ENCODE measurements at places on chromosomes 4 and X.

DNA sequence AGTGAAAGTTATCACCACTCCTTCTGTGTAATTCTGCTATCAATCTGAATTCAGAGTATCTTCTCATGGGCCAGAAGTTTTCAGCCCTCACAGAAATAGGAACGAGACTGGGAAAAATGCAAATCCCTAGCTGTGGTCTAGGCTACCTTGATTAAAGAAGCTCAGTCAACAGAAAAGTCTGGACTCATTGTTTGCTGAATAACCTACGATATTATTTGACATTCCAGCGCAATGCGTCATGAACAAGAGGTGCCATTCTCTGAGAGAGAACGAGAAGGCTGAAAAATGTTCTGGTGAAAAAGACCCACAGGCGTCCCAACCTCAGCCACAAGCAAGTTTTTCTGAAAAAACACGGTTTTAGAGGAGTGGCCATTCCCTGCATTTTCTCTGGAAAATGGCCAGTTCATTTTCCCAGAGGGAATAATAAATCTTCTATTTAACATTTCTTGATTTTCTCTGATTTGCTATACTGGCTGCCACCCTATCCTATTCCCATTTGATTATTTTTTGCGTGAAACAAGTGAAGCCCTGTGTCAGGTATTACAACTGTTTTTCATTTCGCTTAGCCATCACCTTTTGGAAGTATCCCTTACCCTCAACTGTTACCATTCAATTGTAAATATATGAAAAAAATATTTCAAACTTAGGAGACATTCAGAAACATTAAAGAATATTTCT is 1117.6 kb upstream of the PRKX start:
- DNase-seq, result no peak

GRCh38 chrX:121050781-121051180 is 3.4 kb downstream of the GLUD2 start:
- no peak for DNase-seq

- DNase-seq, result no peak
Measured at GRCh38 chrX:120016068-120016441, 61.4 kb downstream of the RHOXF2B start.

DNA sequence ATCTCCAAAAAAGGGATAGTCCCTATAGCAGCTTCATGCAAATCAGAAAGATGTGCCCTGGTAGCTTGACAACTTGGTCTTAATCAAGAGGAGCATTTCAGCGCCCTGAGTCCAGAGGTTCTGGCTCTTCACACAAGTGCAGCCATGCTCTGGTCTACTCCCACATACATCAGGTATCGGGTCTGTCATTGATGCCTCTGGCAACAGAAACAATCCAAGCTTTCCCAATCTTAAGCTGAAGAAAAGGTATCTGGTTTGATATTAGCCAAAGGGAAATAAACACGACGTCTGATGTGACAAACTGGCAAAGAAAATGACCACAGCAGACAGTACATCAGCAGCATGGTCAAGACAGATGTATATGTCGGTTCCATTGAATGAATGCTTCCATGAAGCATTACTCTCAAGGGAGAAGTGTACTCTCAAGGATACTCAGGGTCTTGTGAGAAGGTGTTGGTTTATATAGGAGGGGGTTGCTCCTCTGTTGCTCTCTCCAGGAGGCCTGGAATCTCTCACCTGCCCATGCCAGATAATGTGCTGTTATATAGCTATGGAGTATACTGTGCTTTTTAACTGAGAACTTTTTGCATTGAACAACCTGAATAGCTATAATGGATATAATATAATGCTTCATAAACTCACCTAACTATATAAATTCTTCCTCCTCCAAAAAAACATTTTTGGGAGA is 879.6 kb upstream of the PCDH10 start:
- no peak for DNase-seq

DNA sequence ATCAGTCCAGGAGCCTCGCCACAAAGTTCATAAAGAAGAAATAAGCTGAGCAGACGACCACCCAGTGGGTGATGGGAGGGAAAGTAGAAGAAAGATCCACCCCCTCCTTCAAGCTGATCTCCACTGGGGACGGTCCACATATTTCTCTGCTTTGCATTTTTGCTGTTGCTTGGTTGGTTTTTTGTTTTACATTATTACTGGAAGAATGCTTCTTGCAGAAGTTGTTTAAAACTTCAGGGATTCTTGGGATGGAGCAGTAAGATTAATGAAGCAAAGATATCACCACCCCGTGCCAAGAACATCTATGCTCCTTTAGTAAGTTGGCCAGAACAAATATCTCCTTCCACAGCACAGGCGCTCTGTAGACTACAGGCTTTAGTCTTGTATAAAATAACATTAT is 30.1 kb downstream of the LGI2 start:
- no peak for DNase-seq
